ENCODE measurements at places on chromosomes 4 and X. TPM values are rescaled to one million over a fixed set of nuclear protein-coding genes. Genes with fewer than 3 reads are reported as not detected.
A peak's percentile ranks its signal among the peaks of the same experiment; 100 is the strongest.

GRCh38 chr4:144948009-144948408 is 150.0 kb downstream of the ANAPC10 start:
- DNase-seq: peak; percentile 31
- H3K27ac ChIP-seq: peak overlapping the region; percentile 4
- H3K27me3 ChIP-seq: no peaks in the 10 kb centered on the region

DNA sequence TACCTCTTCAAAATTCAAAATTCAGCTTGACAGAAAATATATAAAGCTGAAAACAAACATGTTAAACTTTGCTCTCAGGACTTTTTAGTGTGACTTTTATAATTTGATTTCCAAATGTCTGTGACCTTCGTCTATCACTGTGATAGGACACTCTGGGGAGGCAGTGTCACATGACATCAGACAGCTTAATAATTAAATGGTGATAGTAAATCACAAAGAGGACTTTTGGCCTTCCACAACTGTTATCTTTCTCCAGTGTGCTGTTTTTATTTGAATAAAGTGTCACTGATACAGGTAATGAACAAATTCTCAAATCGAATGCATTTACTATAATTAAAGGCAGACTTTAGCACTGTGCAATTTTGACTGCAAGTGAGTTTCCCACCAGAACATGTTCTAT is 83.1 kb downstream of the MID1 start:
- H3K36me3 ChIP-seq: no peaks in the 10 kb centered on the region
- no peak overlapping the region for H3K27ac ChIP-seq
- no peak overlapping the region for H3K4me3 ChIP-seq
- H3K4me1 ChIP-seq: no peaks in the 10 kb centered on the region
- no peaks in the 10 kb centered on the region for H3K27me3 ChIP-seq

DNA sequence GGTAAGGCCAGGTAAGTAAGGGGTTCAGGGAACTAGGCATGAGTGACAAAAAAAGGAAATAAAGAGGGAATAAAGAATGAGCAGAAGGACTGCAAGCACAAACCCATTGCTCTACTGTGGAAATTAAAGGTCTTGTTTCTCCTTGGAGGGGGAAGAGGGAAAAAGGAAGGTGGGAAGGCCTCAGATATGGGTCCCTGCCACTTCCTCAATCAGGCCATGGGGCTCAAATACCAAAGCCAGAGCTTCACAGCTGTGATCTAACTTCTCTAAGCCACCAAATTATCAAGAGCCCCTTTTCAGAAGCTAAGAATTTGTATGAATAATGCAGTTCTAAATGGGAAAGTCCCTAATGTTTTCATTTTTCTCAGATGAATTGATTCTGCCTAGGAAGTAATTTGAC is 4.7 kb downstream of the USP51 start:
- no peak overlapping the region for H3K27ac ChIP-seq
- H3K4me3 ChIP-seq: no peak overlapping the region
- DNase-seq: no peak
- H3K4me1 ChIP-seq: peaks cover 3% of the 10 kb centered on the region
- no peaks in the 10 kb centered on the region for H3K36me3 ChIP-seq

DNA sequence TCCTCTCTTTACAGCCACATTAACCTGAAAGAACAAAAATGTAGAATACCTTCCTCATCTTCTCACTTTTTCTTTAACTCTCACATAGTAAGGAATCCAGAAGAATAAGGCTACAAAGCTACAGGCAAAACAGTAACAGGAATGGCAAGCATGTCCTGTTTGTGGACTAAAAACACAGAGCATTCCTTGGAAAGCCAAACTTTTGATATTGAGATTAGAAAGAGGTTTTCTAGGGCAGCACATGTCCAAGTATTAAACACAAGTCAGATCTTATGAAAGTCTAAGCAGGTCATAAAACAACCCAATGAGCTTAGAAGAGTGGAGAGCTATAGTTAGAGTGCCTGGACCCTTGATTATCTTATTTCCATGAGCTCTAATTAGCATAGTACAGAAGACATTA is 58.2 kb upstream of the FAM9C start:
- no peaks in the 10 kb centered on the region for H3K36me3 ChIP-seq
- DNase-seq: no peak
- no peaks in the 10 kb centered on the region for H3K27me3 ChIP-seq
- no peak overlapping the region for H3K4me3 ChIP-seq
- no peaks in the 10 kb centered on the region for H3K4me1 ChIP-seq
- H3K27ac ChIP-seq: no peak overlapping the region

REELD1 gene
- polyA plus RNA-seq: not detected

ENPP6 gene
- polyA plus RNA-seq: not detected

Measured in cardiac muscle cell (in vitro differentiated cells and primary cell).